ENCODE measurements at places on chromosomes 13 and 19.

DNA sequence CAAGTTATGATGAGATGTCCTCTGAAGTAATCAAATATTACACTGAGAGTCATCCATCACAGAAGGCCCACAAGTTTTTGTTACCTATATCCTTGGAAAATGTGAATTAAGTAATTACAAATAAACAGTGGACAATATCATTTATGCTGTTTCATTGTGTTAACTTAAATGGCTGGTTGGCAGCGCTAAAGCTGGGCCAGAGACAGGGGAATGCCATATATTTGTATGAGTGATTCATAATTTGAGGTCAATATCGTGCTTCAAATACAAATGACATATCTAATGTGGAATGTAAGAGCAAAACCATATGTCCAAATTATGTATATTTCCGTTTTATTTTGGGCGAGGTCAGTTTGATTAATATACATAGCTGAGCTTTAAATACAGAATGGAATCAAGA is 1556.2 kb downstream of the SLITRK5 start:
- DNase-seq: no peak

DNA sequence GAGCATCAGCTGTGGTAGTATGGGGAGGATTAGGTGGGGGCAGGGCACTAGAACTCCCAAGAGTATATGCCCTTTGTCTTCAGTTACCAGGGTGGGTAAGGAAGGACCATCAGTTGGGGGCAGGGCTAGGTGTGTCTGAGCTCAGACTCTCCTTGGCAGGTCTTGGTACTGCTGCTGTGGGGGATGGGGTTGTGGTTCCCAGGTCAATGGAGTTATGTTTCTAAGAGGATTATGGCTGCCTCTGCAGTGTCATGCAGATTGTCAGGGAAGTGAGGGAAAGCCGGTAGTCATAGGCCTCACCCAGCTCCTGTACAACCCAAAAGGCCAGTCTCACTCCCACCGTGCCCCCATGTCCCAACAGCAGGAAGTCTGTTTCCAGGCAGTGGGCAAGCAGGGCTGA is 8.8 kb upstream of the ZNF578 start:
- no peak for DNase-seq

GRCh38 chr13:98489446-98490194 is 87.3 kb downstream of the STK24 start:
- no peak for DNase-seq

GRCh38 chr19:16370641-16371391 is 46.2 kb downstream of the KLF2 start:
- no peak for DNase-seq

DNA sequence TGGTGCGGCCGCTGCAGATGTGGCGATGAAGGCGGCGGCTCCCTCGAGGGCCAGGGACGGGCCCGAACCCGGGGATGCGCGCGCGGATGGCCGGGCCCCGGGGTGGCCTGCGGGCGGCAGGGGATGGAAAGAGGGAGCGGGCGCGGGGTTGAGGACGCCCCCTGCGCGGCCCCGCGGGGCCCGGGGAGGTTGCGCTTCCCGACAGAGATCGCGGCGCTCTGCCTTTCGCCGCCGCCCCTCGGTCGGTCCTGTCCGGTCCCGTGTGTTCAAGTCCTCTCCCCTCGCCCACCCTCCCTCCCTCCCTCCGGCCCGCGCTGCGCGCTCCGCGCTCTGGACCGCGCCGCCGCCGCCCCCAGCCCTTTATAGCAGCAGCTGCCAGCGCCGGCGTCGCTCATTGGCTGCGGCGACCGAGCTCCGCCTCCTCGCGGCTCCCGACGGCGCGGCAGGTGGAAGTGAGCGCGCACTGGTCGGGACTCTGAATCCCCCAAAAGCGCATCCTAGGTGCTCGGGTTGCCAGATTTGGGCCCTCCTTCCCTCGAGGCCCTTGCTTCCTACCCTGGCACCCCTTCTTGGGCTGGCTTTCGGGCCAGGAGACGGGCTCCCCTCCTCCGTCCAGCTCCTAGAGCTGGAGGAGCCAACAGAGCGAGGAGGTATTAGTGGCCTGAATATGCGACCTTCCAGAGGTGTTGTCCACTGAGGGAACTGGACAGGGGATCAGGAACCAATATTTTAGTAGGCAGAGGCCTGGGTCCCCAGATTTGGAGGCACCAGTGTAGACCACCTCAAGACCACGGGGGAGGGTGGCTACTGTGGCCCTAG is at the start of gene ELAVL3:
ELAVL3 (minus strand) TSS at position 332 of the 819 bp plus-strand sequence. CDS start 438 bp downstream, outside the sequence.
- DNase-seq: no peak

DNA sequence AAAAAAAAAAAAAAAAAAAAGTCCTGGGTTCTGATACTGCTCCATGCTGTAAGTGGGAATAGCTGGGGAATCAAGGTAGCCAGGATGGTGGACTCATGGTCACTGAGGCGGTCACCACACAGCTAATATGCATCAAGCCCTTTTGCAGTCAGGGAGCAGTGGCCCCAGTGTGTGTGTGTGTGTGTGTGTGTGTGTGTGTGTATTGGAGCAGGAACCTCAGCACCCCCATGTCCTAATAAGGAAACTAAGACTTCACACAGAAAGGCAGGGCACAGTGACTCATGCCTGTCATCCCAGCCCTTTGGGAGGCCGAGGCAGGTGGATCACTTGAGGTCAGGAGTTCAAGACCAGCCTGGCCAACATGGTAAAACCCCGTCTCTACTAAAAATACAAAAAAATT is 12.0 kb downstream of the B3GNT3 start:
- no peak for DNase-seq

DNA sequence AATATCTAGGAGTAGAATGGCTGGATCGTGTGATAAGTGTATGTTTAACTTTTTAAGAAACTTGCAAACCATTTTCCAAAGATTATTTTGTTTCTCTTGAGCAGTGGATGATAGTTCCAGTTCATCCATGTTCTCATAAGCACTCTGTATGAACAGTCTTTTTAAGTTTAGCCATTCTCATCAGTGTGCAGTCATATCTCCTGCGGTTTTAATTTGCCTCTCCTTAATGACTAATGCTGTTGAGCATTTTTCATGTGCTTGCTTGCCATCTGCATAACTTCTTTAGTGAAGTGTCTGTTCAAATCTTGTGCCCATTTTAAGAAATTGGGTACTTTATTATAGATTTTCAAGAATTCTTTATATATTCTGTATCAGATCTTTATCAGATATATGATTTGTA is 58.6 kb downstream of the WASF3 start:
- no peak for DNase-seq

DNA sequence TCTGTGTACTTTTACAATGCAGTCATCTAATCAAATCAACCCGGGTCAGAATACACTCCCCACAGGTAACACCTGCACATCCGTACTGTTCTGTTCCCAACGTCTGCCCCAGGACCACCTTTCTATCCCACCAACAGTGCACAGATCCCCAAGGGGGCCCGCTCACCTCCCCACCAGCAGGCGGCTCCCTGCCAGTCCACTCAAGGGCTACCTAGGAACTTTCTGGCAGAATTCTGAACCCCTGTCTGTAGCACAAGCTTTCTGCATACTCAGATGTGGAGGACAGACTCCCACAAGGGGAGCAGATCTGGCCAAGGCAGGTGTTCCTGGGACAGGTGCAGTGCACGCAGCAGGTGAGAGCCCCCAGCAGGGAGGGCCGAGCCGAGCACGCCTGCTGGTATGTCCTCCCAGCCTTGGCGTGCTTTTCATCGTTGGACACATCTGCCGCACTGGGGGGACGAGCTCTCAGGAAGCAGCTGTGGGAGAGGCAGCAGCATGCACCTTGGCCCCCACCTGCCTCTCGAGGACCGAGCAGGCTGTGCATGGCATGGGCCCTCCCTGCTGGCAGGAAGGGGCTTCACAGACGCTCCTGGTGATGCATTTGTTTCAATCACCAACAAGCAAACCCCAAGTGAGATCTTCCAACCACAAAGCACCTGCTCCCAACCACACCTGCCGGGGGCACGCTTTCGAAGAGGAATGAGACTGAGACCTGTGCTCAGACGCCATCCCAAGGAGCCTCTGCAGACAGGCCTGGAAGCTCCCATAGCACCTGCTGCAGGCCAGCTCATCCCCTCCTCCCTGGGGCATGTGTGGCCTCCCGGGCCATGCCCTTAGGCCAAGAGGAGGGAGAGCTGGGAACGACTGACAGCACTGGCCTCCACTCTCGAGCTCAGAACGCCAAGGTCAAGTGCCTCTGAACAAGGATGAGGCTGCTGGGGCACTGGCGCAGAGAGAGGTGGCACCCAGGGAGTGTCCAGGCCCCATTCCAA is 35.9 kb downstream of the RAB20 start:
- no peak for DNase-seq

GRCh38 chr19:51771376-51772130 is 10.6 kb downstream of the FPR2 start:
- no peak for DNase-seq

- DNase-seq: no peak
Observed at GRCh38 chr13:95568131-95568530, 15.6 kb downstream of the CLDN10 start.

DNA sequence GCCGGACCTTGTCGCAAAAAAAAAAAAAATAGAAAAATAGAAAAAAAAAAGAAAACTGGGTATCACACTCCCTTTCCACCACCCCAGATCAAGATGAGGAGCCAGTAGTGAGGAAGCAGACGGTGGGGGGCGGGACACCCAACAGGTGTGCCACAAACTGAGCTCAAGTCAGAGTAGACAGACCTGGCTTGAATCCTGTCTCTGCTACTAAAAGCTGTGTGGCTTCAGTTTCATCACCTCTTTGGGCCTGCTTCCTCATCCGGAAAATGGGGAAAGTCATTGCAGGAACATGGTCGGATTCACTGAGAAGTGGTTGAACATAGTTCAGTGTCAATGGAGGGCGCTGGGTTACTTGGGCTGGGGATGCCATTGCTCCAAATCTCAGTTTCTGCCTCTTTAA is 2.9 kb downstream of the HIF3A start:
- no peak for DNase-seq

DNA sequence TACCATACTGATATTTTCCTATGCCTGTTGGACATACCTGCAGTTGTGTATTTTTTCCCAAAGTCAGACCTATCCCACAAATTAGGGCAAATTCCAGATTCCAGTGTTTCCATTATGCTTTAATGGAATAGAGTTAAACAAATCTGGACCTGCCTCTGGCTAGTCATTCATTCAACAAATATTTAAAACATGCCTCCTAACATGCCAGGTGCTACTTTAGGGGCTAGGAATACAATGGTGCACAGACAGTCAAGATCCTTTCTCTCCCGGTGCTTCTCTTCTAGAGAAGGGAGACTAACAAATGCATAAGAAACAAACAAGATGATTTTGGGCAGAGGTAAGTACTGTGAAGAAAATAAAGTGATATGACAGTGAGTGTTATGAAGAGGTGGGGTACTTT is 7.5 kb upstream of the WDFY2 start:
- DNase-seq: no peak
